ENCODE measurements at places on chromosomes 7 and 10.

DNA sequence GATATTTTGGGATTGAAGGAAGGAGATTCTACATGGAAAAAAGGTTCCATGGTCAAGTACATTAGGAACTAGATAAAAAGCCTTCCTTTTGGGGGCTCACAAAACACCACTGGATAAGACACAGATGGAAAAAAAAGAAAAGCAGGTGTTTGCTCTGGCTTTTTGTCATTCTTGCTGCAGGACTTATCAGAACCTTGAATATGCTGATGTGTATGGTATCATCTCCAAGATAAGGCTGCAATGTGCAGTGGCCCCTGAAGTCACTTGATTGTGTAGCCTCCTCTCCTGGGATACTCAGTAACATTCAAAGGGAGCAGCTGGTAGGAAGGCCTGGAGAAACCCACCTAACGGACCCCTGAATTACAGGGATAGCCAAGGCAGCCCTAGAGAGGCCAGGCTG, 54.1 kb upstream of the CARD11 start:
- no peak for DNase-seq

- DNase-seq, result no peak
These were observed 24.0 kb downstream of the SRPK2 start for GRCh38 chr7:105364684-105365083.

DNA sequence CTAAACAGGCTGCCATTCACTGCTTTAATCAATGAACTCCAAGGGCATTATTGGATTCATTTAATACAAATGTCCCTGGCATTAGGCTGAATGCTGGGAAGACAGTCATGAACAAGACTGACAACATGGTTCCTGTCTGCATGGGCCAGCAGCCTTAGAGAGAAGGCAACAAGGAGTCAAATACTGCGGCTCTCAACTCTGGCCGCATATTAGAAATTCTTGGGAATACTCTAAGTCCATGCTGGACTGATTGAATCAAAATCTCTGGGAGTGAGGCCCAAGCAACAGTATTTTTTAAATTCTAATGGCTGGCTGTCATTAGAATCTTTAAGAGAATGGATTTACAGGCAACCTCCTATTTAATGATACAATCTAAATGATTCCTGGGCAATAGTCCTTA, 34.1 kb downstream of the FGFBP3 start:
- no peak for DNase-seq

DNA sequence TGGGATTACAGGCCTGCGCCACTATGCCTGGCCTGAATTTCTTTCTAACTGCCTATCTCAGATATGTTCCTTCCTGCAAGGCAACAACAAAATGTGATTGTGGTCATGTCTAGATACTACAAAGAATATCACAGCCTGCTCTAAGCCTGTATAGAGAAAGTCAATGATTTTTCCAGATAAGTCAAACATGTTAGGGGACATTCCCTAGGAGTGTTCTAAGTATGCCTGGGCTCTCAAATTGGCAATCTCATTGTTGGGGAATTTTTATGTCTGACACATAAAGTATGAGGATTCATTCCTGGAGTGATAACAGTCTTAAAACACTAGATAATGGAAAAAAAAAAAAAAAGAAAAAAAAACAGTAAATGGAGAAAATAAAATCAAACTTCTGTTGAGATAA, 406.1 kb downstream of the GATA3 start:
- no peak for DNase-seq

GRCh38 chr7:155322530-155322929, 24.9 kb downstream of the INSIG1 start:
- no peak for DNase-seq

- peak; percentile 50 for DNase-seq
These were observed 43.3 kb upstream of the NPTX2 start for GRCh38 chr7:98573816-98574215.

GRCh38 chr10:71093531-71093930, 118.8 kb upstream of the UNC5B start:
- no peak for DNase-seq

GRCh38 chr10:3365630-3366029, 193.0 kb upstream of the PITRM1 start:
- no peak for DNase-seq

- DNase-seq, result no peak
These were observed 284.9 kb upstream of the SEMA3D start for GRCh38 chr7:85471740-85472139.

GRCh38 chr7:123876557-123877256, 31.7 kb downstream of the HYAL4 start:
- no peak for DNase-seq

GRCh38 chr10:130136226-130137089, at the start of gene GLRX3:
TSS of gene GLRX3 (plus strand) at chr10:130136391. CDS start at chr10:130136421, 30 bp downstream.
- peak; percentile 67 for DNase-seq

GRCh38 chr10:65423043-65423442, 1502.8 kb upstream of the LRRTM3 start:
- no peak for DNase-seq

DNA sequence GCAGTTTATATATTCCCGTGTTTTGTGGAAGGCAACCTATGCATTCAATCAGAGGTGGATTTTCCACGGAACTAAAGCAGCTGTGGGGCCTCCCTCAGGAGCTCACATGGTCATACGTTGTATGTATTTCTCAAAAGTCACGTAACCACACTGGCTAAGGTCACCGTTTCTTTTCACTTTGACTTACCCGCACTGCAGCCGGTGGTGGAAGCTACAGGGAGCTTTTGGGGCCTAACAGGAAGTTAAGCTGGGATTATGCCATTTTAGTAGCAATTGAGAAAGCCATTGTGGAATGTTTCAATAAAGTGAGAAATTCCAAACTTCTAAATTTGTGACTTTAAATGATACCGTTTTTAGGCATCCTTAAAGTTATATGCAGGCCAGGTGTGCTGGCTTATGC, 111.2 kb upstream of the KLF6 start:
- DNase-seq, result no peak

DNA sequence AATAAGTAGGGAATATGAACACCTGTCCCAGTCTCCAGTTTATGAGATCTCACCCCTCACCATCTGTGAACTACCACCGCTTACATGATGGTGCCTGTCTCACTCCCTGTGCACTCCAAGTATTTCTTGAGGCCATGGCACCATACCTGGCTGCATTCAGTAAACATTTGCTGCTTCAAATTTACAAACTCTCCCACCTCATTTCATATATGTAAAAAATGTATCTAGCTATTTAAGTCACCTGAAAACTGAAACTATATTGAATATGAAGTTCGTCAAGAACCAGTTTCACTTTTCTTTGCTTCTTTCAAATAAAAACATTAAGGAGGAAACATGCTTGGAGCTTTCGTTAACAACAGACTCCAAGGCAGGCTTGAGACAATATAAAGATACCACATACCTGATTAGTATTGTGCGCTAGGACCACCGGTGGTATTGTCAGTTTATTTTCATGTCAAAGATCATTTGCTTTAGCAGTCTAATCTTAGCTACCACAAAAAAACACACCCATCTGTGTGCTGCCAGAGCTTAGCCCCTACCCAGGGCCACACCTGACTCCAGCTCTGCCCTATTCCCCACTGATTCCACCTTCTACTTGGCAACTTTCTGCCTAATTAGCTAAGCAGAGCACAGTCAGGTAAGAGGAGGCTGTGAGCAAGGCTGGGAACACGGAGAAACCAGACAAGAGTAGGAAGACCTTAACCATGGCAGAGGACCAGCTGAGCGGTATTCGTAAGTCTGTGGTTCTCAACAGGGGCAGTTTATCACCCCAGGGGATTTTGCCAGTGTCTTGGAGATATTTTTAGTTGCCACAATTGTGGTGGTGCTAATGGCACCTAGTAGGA, 92.0 kb downstream of the ZFAND4 start:
- peak; percentile 87 for DNase-seq

- DNase-seq, result no peak
These were observed 29.4 kb downstream of the TAS2R41 start for GRCh38 chr7:143507094-143507518.

- DNase-seq, result no peak
These were observed 4.9 kb downstream of the CPN1 start for GRCh38 chr10:100076750-100077149.

- DNase-seq, result no peak
These were observed 174.4 kb upstream of the BMPER start for GRCh38 chr7:33730958-33731357.

- DNase-seq, result no peak
These were observed 167.9 kb downstream of the RNF216 start for GRCh38 chr7:5613607-5614006.

All from NCI-H2171 treated with DMSO at 0.1 percent for 48 hours (cell line).